ENCODE measurements at places on chromosomes 1 and 21.

GRCh38 chr1:64624218-64624713 lies 120.6 kb upstream of the RAVER2 start:
- peak; percentile 19 for DNase-seq

DNA sequence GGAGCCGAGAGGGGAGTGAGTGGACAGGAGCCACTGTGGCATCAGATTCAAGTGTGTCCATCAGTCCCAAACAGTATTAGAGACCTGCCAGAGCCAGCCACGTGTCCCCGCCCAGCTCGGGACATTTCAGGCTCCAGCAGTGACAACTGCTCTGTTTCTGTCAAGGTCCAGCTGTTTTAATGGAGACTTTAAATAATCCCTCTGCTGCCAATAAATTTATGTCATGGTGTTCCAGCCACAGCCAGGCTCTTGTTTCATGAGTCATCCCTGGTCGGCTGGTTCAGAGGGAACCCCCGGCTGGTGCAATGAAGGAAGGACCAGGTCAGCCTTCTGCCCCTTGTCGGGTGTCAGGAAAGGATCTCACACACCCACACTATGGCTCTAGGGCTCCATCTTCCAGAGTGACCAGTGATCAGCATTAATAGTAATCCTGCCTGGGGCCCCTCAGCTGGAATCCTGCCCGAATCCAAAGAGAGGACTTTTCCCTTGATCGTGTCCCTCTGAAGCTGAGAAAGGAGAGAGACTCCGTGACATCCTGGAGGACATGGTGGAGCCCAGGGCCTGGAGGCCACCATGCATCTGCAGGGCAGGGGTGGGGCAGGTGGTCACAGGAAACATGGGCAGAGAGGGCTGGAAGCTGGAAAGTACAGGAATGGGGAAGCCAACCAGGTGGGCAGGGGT lies 197.3 kb downstream of the MATN1 start:
- no peak for DNase-seq

DNA sequence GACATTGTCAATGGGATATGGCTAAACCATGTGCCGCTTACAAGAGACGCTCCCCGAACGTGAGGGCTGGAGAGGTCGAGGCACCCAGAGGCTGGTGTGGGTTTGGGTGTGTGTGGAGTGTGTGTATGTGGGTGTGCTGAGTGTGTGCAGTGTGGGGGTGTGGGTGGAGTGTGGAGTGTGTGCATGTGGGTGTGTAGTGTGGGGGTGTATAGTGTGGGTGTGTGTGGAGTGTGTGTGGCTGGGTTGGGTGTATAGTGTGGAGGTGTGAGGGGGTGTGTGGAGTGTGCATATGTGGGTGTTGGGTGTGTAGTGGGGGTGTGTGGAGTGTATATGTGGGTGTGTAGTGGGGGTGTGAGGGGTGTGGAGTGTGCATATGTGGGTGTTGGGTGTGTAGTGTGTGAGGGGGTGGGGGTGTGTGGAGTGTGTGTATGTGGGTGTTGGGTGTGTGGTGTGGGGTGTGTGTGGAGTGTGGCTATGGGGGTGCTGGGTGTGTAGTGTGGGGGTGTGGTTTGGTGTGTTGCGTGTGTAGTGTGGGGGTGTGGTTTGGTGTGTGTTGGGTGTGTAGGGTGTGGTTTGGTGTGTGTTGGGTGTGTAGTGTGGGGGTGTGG lies 42.2 kb downstream of the SLC19A1 start:
- DNase-seq, result no peak

DNA sequence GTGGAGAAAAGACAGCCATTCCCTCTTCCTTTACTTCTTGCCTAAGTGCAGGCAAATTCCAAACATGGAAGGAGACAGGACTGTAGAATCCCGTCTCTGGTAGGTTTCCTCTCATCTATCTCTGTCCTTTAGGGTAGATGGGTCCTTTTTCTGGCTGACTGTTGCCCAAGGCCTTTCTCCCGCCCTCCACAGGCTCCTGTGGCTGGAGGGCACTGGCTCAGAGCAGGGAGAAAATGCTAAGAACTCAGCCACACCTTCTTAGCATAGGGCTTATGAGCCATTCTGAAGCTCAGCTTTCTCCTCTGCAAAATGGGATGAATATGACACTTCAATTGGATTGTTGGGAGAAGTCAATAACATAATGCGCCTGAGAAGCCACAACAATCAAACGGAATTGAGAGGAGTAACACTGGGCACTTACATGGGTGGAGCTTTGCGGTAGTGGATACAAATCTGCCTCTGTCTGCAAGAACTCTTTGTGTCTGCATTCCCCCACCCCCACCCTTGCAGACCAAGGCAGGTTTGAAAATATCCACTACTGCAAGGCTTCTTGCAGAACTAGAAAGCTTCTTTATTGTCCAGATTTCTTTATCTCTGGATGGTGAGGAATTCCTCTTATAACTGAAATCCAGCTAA lies 94.7 kb downstream of the CSMD2 start:
- no peak for DNase-seq

DNA sequence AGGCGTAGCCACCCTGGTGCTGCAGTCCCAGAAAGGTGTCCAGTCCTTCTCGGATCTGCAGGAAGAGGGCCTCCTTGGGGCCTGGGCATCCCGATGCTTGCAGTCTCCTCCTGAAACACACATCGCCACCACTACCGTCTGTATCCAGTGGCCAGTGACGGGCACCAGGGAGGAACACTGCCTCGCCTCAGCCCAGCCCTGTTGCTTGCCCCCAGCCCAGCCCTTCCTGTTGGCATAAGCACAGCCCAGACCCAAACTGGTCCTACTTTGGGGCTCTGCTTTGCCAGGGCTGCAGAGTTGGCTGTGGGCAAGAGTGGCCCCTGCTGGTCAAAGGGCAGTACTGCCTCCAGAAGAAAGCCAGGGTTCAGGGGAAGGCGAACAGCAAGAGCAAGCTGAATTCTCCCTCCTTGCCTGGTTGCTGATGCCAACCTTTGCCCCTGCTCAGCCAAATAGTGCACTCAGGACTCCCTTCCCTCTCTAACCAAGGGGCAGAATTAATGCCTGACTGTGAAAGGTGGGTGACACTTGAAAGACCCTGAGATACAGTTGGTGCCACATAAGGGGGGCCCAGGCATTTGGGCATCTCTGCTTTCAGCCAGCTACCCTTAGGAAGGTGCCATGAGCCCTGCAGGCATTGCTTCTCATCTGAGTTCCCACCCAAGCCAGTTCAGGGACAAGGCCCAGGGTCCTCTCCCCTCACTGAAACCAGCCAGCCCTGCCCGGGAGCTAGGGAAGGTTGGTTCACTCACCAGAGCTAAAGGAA lies 11.1 kb upstream of the ARHGEF2 start:
- DNase-seq, result peak; percentile 72

Measured in GDM1 (cell line).